ENCODE measurements at places on chromosomes 6 and 20. TPM values are rescaled to one million over a fixed set of nuclear protein-coding genes. Genes with fewer than 3 reads are reported as not detected.
A peak's percentile ranks its signal among the peaks of the same experiment; 100 is the strongest.

DNA sequence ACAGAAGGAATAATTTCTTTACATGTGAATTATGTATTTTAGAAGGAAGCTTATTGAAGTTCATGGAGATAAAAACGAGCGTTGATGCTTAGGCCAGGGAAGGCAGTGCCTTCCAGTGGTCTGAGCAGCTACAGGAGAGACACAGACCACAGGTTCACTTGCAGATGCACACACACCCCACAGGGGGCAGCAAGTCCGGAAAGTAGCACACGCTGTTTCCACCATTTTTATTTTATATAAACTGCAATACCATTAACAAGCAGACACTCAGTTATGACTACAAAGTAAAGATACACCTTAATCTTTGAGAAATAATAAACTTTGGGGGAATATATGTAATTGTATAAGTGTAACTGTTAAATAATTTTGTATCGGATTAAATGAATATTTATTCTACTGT lies 13.5 kb upstream of the DACT2 start:
- DNase-seq, result peak; percentile 24

DNA sequence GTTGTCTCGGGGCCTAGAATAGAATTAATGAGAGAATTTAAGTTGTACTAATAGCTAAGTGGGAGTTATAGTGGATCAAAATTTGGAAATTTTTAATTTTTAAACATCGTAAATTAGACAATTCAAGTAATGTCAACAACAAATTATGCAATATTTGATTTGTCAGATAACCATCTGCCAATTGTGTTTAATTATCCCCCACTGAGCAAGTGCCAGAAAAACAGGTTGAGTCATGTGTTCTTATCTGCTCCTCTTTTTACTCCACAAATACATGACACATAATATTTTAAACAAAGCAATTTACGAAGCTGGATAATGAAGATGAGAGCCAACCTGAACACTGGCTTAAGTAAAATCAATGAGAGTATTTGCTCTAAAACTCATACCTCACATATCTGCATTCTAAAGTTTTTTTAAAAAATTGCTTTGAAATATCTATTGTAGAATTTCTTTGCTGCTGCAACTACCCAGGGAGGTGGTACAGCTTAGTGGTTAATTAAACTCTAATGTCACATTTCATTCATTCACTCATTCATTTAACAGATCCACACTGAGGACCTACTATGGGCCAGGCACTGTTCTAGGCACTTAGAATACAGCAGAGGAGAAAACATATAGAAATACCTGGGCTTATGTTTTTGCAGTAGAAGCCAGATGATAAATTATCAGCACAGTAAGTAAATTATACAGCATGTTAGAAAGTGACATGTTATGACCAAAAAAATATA lies 57.1 kb upstream of the MAP7 start:
- peak; percentile 62 for DNase-seq

The ADGB gene
- total RNA-seq, result not detected

The GNAS-AS1 gene
- 1.3 TPM for total RNA-seq

The MYLK4 gene
- total RNA-seq, result 0.39 TPM

All from Daoy (cell line).